Glutamatergic neuron (in vitro differentiated cells): ENCODE measurements at places on chromosomes 5 and 9.
A peak's percentile ranks its signal among the peaks of the same experiment; 100 is the strongest.

- DNase-seq = no peak
Measured at GRCh38 chr9:86979657-86980056, 32.4 kb upstream of the GAS1 start.

DNA sequence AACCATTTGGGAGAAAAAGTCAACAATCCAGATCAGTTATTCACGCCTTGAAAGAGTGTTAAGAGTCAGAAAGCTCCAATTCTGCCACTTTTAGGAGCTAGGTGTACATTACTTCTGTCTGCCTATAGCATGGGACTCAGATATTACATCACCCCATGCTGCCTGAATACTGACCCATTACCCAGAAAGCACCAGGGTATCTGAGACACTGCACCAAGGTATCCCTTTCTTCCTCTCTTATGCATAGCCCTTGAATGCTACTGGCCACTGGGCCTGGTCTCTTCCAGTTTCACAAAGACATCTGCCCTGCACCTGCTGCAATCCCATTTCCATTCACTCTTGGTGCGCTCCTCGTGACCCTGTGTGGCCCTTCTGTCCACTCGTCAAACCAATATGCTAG lies 2.6 kb downstream of the STRBP start:
- peak; percentile 24 for DNase-seq

GRCh38 chr9:134419684-134420076 lies 93.4 kb downstream of the RXRA start:
- peak; percentile 67 for DNase-seq

- DNase-seq = peak; percentile 56
Measured at GRCh38 chr9:130639124-130639765, 25.1 kb upstream of the PRDM12 start.

DNA sequence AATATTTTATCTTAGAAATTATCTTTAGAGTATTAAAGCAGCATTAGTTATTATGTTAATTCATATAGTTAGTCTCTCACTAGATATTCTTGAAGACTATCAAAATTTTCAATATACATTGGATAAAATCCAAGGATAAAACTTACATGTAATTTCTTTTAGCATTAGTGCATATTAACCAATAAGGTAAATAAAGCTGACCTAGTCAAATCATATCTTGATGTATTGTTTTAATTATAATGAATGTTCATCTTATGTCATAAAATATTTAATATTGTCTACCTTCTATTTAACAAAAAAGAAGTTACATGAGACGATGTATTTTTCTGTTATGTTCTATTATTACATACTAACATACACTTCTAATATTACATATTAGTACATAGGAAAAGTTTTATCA lies 301.7 kb upstream of the DAB2 start:
- no peak for DNase-seq

GRCh38 chr9:111952559-111952958 lies 55.9 kb downstream of the UGCG start:
- DNase-seq = no peak
